ENCODE measurements at places on chromosomes 4 and X. TPM values are rescaled to one million over a fixed set of nuclear protein-coding genes. Genes with fewer than 3 reads are reported as not detected.

- DNase-seq, result no peak
Measured at GRCh38 chr4:150009533-150009932, 68.7 kb upstream of the DCLK2 start.

GRCh38 chrX:108000751-108001150 lies 18.6 kb upstream of the TEX13B start:
- no peak for DNase-seq

- DNase-seq, result no peak
Measured at GRCh38 chr4:10734697-10735096, 50.1 kb upstream of the CLNK start.

ALPK1 gene
- total RNA-seq, result 14.7 TPM

All from uterus (tissue), 4 donors.